Stimulated activated CD8-positive, alpha-beta memory T cell treated with anti-CD3 and anti-CD28 coated beads, Interleukin-4, amount 100 ng/mL, for 4 hours (primary cell): ENCODE measurements at places on chromosomes 7 and 10.

GRCh38 chr7:92645114-92646061 lies 55.2 kb upstream of the FAM133B start:
- DNase-seq = no peak

DNA sequence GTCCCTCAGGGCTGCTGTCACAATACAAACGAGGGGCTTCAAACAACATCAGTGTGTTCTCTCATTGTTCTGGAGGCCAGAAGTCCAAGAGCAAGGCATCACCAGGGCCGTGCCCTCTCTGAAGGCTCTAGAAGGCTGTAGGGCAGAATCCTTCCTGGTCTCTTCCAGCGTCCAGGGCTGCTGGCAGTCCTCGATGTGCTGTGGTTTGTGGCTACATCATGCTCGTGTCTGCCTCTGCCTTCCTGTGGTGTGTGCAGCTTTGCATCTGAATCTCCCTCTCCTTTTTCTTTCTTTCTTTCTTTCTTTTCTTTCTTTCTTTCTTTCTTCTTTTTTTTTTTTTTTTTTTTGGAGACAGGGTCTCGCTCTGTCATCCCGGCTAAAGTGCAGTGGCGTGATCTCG lies 103.5 kb downstream of the INSYN2A start:
- no peak for DNase-seq

DNA sequence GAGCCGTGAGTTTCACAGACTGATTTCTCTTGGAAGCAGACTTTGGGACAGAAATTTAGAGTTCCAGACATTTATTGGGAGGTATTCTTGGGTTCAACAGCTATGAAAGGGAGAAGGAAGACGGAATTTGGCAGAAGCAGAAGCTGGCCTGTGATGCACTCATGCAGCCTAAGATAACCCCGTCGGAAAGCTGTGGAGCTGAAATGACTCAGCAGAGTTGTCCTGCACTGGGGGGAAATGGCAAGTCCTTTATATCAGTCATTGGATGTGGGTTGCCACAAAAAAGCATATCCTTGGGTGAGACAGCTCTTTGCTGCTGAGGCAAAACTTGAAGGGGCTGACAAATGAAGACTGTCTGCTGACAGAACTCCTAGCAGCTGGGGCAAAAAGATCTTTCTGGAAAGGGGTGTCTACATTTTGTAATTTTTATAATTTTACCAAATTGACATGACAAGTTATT lies 11.5 kb upstream of the MICU1 start:
- DNase-seq = no peak

GRCh38 chr7:138661069-138661635 lies 40.0 kb downstream of the SVOPL start:
- DNase-seq = no peak

DNA sequence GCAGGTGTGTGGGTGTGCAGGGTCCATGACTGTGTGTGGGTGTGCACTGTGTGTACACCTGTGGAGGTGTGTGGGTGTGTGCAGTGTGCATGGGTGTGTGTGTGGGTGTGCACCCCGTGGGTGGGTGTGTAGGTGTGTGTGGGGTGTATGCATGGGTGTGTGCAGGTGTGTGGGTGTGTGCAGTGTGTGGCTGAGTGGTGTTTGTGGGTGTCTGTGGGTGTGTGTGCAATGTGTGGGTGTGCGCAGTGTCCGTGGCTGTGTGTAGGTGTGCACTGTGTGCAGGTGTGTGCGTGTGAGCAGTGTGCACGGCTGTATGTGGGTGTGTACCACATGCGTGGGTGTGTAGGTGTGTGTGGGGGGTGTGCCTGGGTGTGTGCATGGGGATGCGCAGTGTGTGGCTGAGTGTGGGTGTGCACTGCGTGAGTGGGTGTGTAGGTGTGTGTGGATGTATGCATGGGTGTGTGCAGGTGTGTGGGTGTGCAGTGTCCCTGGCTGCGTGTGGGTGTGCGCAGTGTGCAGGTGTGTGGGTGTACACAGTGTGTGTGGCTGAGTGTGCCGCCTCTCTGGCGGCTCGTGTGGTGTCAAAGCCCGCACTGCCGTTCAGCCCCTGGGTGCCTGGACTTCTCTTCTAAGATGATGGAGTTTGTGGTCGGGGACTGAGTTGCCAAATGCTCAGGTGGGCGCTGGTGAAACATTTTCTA lies 208.3 kb downstream of the DNAJB6 start:
- no peak for DNase-seq

- no peak for DNase-seq
Measured at GRCh38 chr7:87543623-87544022, 57.1 kb downstream of the ABCB1 start.

DNA sequence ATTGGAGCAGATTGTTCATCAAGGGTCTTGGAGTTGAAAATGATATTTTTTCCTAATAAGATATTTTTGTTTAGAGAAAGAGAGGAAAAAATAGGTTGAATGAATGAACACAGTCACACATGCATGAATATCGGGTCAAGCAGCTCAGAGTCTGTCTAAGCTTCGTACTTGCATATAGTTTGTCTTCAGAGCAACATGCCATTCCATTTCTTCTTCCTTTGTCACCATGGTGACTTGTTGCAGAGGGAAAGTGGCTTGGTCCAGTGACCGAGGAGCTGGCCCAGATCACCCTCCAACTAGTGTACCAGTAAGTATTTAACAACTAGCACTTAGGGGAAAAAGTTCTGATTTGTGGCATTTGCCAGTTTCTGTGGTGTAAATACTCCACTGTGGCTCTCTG lies 232.1 kb downstream of the TCF7L2 start:
- no peak for DNase-seq

GRCh38 chr10:30742471-30742870 lies 112.9 kb upstream of the LYZL2 start:
- no peak for DNase-seq

GRCh38 chr7:23467806-23468525 lies 2.3 kb downstream of the IGF2BP3 start:
- no peak for DNase-seq
